ENCODE measurements at places on chromosomes 2 and 18. TPM values are rescaled to one million over a fixed set of nuclear protein-coding genes. Genes with fewer than 3 reads are reported as not detected.

TMEM198 gene
- 4.4 TPM for total RNA-seq

EMILIN2 gene
- 14.5 TPM for total RNA-seq

GALNT5 gene
- total RNA-seq = 0.35 TPM

NEU4 gene
- 0.47 TPM for total RNA-seq

EN1 gene
- total RNA-seq = 0.23 TPM

RTP5 gene
- total RNA-seq = not detected

FBXO36 gene
- total RNA-seq = 2.2 TPM

SPRED2 gene
- total RNA-seq = 13.1 TPM

CNGA3 gene
- 7.0 TPM for total RNA-seq

MLPH gene
- 13.8 TPM for total RNA-seq

AGPS gene
- 50.9 TPM for total RNA-seq

CHST10 gene
- 10.6 TPM for total RNA-seq

FBXO15 gene
- 0.27 TPM for total RNA-seq

SERPINB11 gene
- total RNA-seq = not detected

ACAA2 gene
- total RNA-seq = 92.3 TPM

DSG1 gene
- total RNA-seq = not detected

EML6 gene
- total RNA-seq = 1.5 TPM

COL4A4 gene
- total RNA-seq = 5.5 TPM

TBC1D8 gene
- 45.5 TPM for total RNA-seq

LRRTM4 gene
- not detected for total RNA-seq

SDC1 gene
- 1.1 TPM for total RNA-seq

VWC2L gene
- not detected for total RNA-seq

OXER1 gene
- total RNA-seq = 0.93 TPM

LHCGR gene
- 1.1 TPM for total RNA-seq

SIX2 gene
- 1.7 TPM for total RNA-seq

CGREF1 gene
- total RNA-seq = not detected

VWA3B gene
- not detected for total RNA-seq

FOXD4L1 gene
- total RNA-seq = not detected

CSRNP3 gene
- 2.5 TPM for total RNA-seq

FEV gene
- total RNA-seq = not detected

BMP10 gene
- 0.19 TPM for total RNA-seq

CHRNG gene
- total RNA-seq = not detected
